ENCODE measurements at places on chromosomes 2 and 18. TPM values are rescaled to one million over a fixed set of nuclear protein-coding genes. Genes with fewer than 3 reads are reported as not detected.
A peak's percentile ranks its signal among the peaks of the same experiment; 100 is the strongest.

- H3K27me3 ChIP-seq: no peaks in the 10 kb centered on the region
- H3K4me3 ChIP-seq: no peak overlapping the region
- H3K4me1 ChIP-seq: no peaks in the 10 kb centered on the region
Observed at GRCh38 chr18:51330148-51330547, 132.7 kb upstream of the MEX3C start.

The LRRC30 gene
- not detected for polyA plus RNA-seq

DNA sequence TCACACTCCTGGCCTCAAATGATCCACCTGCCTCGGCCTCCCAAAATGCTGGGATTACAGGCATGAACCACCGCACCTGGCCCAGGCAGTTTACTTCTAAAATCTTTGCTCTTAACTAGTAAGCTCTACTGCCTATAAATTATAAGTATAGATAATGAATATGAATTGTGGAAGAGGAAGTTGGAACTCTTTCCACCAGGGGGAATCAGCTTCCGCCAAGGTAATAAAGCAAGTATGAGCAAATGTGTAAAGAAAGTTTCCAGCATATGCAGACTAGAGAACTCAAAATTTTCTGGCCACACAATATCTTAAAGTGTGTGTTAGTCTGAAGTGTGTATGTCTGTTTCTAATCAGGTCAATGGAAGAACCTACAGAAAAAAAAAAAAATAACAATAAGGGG lies 68.1 kb downstream of the RMDN2 start:
- H3K27ac ChIP-seq: no peak overlapping the region
- H3K4me1 ChIP-seq: no peaks in the 10 kb centered on the region

GRCh38 chr18:28208268-28208667 lies 31.3 kb upstream of the CDH2 start:
- no peak overlapping the region for H3K27ac ChIP-seq
- H3K27me3 ChIP-seq: no peaks in the 10 kb centered on the region
- no peak for DNase-seq

The ITGB6 gene
- 0.02 TPM for polyA plus RNA-seq

DNA sequence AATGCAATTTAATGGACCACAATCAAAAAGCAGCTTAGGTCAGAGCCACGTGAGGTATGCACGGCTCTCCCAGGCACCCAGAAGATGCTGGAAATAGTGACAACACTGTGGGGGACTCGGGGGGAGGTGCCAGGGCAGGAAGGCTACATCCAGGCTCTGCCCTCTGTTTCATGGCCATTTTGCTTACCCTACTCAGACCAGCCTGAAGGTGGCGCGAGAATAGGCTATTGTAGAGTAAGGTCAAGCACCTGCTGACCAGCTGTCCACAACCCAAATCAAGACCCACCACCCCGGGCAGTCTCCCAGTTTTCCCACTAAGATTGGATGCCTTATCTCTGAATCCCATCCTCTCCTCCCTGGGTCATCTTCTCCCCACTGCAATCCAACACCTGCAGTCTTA lies 115.7 kb downstream of the VIT start:
- H3K4me3 ChIP-seq: no peak overlapping the region
- H3K36me3 ChIP-seq: no peaks in the 10 kb centered on the region
- DNase-seq: no peak
- no peak overlapping the region for H3K27ac ChIP-seq

GRCh38 chr18:59063912-59064311 lies 75.8 kb upstream of the SEC11C start:
- no peaks in the 10 kb centered on the region for H3K36me3 ChIP-seq
- no peak overlapping the region for H3K27ac ChIP-seq
- peaks cover 3% of the 10 kb centered on the region for H3K4me1 ChIP-seq
- no peaks in the 10 kb centered on the region for H3K27me3 ChIP-seq
- H3K4me3 ChIP-seq: no peak overlapping the region
- DNase-seq: no peak

GRCh38 chr2:38075507-38076151 lies at the start of gene CYP1B1:
Gene CYP1B1 (minus strand): TSS chr2:38076151. CDS start chr2:38075388, 763 bp downstream.
- peak within 1 kb of the TSS; percentile 88 for H3K27ac ChIP-seq
- peak; percentile 80 for DNase-seq
- peaks cover 48% of the 10 kb centered on the region for H3K27me3 ChIP-seq
- H3K4me3 ChIP-seq: peak within 1 kb of the TSS; percentile 57
- H3K4me1 ChIP-seq: peaks cover 32% of the 10 kb centered on the region

The DUSP11 gene
- 25.3 TPM for polyA plus RNA-seq
